ENCODE measurements at places on chromosomes 13 and 19.

- no peak for DNase-seq
Observed at GRCh38 chr13:89061821-89062220, 1390.7 kb downstream of the SLITRK5 start.

DNA sequence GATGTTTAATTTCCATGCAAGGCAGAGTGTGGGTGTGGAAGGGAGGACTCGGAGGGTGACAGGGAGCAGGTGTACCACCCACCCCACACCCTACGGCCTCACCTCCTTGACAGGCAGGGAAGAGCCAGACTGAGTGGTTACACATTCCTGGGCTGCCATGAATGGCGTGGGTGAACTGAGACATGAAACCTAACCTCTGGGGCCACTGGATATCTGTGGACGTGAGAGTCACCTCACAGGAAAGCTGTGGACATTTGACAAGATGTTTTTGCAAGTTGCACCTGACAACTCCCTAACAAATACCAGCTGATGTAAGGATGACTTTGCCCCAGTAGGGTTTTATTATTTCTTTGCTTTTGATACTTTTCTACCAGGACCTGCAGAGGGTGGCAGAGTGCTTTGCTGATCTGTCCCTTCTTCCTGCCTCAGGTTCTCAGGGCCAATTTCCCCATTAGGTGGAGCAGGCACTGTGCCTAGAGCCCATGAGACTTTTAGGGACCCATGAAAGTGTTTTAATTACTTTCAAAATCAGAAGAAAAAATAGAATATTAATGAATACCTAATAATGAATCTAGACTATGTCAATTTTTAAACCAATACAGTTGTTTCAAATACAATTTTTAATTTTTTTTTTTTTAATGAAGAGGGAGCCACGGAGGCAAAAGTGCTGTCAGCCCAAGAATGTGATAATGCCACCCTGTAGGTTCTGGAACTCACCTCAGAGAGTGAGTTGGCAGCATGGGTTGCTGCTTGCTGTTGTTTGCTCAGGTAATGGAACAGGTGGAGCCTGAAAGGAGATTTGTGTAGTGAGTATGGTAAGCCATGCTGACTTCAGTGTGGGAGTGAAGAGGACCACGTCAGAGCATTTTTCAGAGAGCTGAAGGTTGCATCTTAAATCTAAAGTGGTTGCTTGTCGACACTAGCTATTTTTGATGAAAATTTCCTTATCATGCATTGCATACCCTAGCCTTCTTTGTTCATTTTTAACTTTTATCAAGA lies 58.0 kb upstream of the CYSLTR2 start:
- peak; percentile 61 for DNase-seq

- peak; percentile 38 for DNase-seq
Observed at GRCh38 chr19:4597975-4598671, 38.6 kb upstream of the SEMA6B start.

DNA sequence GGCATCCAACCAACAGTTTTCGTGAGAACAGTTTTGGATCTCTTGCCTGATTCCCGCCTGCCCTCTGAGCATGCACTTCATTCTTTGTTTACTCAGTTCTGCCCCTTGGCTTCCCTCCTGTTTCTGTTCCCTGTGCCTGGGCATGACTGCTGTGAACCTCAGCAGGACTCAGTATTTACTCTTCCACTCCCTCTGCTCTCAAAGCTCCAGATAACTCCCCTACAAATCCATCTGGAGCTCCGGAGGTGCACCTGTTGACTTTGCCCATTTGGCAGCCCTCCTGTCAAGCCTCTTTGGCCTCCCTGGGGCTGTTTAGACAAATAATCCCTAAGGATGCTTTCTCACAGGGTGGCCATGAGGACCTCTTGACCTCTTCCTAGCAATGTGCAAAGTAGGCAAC lies 34.2 kb upstream of the ARGLU1 start:
- DNase-seq: no peak

DNA sequence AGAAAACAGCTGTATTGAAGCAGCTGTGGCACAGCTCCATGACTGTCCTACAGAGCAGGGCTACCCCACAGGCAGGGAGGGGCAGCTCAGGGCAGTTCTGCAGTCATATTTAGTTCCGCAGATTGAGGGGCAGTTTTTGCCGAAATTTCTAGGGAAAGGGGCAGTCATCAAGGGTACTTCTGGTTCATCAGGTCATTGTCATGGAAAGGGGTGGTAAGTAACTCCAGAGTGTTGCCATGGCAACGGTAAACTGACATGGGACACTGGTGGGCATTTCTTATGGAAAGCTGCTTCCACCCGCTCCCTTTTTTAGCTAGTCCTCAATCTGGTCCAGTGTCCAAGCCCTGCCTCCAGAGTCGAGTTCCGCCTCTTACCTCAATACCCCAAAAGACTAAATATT lies 702.8 kb downstream of the LIG4 start:
- DNase-seq: no peak

DNA sequence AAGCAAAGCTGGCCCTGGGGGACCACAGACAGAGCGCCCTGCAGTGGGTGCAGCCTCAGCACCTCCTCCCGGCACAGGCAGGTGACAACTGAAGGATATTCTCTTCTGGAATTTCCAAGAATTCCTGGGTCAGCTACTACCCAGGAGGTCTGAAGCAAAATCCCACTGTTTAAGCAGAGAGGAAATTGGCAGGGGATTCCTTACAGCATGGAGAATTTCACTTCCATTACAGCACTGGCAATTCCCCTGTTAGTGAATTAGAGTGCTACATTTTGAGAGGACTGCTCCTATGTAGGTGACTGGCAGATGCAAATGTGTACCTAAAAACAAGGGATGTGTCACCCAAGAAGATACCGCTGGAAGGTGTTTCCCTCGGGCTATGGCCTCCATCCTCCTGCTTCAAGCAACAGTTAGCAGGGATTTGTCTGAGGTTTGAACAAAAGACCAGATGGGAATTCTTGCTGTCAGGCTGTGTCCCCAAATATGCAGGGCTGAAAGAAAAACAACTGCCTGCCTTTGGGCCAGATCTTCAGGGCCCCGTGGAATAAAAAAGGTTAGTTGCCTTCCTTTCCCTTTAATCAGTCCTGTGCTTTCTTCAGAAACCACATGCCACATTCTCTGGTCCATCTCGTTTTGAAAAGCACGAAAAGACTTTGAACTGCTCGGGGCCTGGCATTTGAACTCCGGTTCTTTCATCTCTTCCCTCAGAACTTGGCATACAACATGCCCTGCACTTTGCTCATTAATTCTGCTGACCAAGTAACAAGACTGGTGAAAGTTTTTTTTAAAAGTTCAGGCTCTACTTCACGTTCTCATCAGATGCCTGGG lies 296.4 kb downstream of the DNAJC15 start:
- DNase-seq: no peak

DNA sequence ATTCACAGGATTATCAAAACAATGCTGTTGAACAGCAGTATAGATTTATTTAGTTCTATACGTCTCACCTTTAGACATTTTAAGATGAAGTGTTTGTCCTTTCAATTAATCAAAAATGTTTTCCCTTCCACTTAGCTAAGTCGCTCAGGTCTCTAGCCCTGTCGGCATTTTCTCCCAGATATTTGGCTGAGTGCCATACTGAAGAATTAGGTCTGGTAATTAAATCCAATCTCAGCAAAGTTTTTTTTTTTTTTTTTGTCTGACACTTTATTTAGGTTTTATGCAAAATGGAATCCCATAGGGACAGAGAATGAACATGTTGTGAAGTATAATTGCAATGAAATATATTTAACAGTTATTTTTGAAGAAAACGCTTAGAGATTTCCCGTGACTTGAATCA lies 44.1 kb downstream of the RFC3 start:
- DNase-seq: peak; percentile 8

DNA sequence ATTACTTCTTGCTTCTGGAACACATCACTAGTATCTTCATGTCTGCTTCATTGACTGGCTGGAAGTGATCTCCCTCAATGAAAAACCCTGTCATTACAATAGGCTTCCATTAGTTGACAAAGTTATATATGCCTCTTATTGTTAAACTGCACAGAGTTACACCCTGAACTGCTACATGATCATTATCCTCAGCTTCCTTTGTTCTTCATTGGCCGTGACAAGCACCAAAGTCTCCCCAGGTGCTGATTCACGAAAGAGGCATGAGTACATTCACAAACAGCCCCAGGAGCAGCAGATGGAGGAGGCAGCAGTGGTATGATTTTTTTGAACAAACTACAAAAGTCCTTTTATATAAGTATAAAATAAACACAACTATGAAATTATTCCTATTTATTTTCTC lies 51.4 kb downstream of the VWA8 start:
- no peak for DNase-seq

DNA sequence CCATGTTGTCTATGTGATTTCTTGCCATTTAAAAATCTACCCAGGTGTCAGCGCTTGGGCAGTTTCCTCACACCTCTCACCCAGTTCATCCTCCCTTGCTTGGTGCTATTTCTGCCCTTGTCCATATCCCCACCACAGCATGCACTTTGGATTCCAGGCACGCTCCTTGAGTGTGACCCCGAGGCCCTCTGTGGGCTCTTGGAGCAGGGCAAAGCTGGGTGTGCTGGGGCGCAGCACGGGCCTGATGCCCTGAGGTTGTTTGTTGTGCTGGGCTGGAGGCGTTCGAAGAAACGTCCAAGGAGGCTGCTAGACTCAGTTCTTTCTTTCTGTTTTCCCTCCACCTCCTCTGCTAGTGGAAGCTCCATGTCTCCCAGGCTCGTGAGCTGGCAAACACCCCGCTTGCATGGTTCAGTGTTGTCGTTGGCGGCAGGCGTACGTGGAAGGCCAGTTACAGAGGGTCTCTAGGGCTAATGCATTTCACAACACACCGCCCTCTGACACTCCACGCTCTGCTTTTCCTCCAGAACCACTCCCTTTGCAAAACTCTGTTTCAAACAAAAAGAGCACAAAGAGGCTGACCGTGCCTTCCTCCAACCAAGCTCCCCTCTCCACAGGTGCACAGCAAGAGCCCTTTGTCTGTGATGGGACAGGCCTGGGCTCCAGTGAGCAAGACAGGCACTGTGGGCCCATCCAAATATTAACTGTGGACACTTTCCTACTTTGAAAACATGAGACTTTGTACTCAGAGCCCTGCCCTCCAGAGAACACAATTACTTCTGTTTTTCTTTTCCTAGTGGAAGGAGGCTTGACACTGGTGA lies 117.7 kb upstream of the GJB6 start:
- DNase-seq: no peak

GRCh38 chr19:36528921-36529518 lies 949 bp upstream of the ZNF260 start:
- DNase-seq: no peak

GRCh38 chr13:108527844-108528243 lies 101.6 kb upstream of the MYO16 start:
- DNase-seq: no peak

DNA sequence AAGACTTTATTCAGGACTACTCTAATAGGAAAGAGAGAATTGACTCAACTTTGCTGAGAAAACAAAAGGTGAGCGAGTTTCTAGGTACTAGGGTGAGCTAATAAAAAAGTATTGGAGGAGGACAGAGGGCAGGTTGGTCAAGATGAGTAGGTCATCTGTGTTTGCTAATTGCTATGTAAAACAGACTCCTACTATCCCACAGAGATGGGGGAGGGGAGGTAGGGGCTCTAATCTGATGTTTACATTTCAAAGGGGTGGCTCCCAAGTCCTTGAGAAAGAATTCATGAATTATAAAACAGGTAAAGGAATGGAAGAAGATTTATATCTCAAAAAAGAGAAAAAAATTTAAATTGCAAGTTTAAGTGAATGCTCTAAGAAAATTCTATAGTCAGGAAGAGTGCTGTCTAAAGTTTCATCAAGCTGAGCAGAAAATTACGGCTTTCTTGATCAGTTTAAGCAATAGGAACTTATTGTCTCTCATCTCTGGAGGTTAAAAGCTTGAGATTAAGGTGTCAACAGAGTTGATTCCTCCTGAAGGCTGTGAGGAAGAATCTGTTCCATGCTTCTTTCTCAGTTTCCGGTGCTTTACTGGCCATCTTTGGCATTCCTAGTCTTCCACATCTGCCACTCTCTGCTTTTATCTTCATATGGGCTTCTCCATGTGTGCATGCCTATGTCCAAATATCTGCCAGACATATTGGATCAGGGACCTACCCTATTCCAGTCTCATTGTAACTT lies 790.3 kb downstream of the SLITRK5 start:
- no peak for DNase-seq

Data from LoVo (cell line).